ENCODE measurements at places on chromosomes 5 and 9.

GRCh38 chr5:57298985-57299491 lies 125.2 kb downstream of the GPBP1 start:
- peak; percentile 75 for DNase-seq

DNA sequence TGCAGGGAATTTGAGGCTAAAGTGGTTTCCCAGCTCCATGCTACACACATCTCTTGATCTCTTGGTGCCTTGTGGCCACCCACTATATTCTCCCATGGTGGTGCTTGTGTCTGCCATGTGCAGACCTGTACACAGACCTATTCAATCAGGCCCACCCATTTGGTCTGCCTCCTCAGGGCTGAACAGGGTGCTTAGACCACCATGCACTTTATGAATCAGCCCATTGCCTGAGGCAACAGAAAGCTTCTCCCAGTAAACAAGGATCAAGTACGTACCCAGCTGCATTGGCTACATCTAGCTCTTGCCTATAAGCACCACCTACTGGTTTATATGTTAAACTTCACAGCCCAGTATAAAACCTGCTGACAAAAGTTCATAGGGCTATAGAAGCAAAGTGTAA lies 664.3 kb upstream of the EDIL3 start:
- no peak for DNase-seq

DNA sequence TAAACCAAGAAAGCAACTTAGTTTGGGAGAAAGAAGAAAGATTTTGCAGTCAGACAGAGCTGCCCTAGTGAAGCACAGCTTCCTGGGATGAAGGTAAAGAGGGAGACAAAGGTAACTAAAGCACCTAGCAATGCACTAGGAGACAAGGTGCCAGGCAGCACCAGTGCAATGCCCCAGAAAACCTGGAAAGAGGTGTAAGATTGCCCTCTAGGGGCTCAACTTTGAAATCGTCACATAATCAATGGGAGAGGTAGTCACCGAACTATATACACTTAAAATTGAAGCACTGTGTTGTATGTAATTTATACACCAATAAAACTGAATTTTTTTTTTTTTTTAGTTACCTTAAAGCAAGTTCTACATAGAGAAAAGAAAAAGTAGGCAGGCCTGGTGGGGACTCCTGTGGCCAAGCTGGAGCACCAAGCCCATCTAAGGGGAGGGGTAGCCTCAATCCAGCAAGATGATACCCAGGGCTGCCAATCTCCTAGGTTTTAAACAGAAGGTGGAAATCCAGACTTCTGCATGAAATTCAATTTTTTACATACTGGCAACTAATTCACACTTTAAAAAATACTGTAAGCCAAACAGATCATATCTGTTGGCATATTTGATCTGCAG lies 48.2 kb downstream of the CDK5RAP2 start:
- DNase-seq: no peak

- no peak for DNase-seq
These were observed 27.4 kb downstream of the FAM219A start for GRCh38 chr9:34430843-34431437.

GRCh38 chr9:109555215-109555614 lies 57.1 kb upstream of the PTPN3 start:
- DNase-seq: no peak

GRCh38 chr9:74443036-74443750 lies 53.9 kb upstream of the RORB start:
- no peak for DNase-seq

DNA sequence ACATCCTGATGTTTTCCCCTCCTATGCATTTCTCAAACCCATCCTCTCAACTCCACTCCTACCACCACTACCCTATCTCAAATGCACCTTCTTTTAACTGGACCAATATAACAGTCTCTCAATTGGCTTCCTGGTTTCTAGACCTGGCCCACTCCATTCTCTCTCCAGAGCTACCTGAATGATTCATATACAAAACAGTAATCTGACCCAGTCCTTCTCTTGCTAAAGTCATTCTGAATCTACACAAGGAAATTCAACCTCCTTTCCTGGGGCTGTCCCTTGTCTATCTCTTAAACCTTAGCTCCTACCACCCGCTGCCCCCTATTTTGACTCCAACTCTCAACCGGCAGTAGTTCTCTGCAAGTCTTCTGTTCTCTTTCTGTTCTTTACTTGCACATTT lies 97.2 kb downstream of the PCSK1 start:
- DNase-seq: no peak

GRCh38 chr5:149271716-149272563 lies at the start of gene AFAP1L1:
TSS of gene AFAP1L1 (plus strand) at chr5:149271859. CDS start at chr5:149271969, 110 bp downstream.
- DNase-seq: no peak

DNA sequence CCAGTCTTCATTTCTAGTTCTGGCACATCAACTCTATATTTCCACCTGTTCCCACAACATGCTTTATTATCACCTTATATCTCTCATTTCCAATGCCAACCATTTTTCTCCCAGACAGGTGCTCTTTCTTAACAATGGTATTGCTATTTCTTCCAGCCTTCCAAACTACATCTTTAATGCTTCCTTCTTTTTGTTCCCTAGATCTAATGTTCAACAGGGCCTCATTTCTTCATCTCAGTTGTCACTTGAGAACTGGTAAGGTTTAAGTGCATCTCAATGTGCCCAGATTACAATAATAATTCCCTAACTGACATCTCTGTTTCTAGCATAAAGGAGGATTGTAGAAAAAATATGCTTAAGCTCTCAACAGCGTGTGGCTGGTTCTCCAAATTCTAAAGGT lies 272.6 kb downstream of the COX7C start:
- DNase-seq: no peak

GRCh38 chr5:116424951-116425350 lies 149.7 kb downstream of the SEMA6A start:
- DNase-seq: no peak

DNA sequence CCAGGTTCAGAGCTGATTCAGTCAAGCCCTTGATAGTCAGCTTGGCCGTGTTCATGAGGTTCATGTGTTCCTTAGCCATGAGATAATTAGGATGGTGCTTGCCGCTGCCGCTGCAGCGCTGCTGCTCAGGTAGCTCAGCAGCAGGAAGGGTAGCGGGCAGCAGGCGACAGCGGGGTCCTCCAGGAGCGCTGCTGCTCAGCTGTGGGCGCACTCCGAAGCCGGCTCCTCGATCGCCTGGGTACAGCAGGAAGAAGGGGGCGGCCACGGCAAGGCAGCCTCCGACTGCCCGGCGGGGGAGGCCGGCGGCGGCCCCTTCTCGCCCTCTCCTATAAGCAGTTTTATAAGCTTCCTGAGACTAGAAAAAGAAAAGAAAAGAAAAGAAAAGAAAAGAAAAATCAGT lies 1253.6 kb downstream of the EFNA5 start:
- no peak for DNase-seq

- no peak for DNase-seq
These were observed 50.2 kb upstream of the LMX1B start for GRCh38 chr9:126563556-126563955.

DNA sequence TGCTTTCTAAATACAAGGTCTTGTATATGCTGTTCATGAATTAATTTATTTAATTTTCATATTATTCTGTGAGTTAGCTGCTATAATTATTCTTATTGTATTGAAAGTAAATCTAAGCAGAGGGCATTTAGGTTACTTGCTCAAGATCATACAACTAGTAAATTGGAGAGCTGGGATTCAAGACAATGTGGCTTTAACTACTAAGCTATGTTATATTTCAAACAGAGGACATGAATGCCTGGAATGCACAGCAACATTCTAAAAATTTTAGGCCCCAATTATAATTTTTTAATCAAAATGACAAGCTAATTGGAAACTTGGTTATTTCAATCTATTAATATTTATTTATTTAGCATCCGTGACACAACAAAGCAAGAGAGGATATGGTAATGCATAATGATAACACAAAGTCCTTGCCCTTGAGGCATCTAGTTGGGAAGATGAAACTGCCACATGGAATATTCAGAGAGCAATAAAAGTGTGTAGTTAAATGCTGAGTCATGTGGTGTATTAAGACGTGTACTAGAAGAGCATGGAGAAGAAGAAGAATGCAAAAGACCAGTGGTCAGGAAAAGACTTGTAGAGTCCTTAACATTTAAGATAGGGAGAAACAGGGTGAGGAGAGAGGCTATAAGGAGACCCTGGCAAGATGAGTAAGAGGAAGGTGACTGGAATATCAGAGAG lies 24.4 kb downstream of the CTXN3 start:
- DNase-seq: no peak

GRCh38 chr5:52849544-52849943 lies 61.8 kb downstream of the ITGA1 start:
- no peak for DNase-seq

- no peak for DNase-seq
These were observed 17.8 kb downstream of the PHF2 start for GRCh38 chr9:93594041-93594756.

DNA sequence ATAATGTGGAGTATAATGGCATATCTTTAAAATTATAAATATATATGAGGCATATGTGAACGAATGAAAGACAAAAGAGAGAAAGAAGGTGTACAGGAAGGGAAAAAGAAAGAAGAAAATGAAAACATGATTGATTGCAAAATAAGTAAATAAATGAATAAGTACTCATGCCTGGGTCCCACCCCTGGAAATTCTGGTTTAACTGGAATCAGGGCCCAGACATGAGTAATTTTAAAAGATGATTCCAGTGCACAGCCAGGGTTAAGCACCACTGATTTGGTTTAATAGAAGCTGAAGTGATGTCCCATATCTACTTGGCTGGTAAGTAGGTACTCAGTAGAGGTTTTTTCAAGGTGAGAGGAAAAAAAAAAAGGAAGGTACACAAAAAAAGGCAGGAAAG lies 34.0 kb upstream of the HOMER1 start:
- DNase-seq: no peak

GRCh38 chr9:22045423-22045822 lies 36.3 kb upstream of the CDKN2B start:
- DNase-seq: no peak

DNA sequence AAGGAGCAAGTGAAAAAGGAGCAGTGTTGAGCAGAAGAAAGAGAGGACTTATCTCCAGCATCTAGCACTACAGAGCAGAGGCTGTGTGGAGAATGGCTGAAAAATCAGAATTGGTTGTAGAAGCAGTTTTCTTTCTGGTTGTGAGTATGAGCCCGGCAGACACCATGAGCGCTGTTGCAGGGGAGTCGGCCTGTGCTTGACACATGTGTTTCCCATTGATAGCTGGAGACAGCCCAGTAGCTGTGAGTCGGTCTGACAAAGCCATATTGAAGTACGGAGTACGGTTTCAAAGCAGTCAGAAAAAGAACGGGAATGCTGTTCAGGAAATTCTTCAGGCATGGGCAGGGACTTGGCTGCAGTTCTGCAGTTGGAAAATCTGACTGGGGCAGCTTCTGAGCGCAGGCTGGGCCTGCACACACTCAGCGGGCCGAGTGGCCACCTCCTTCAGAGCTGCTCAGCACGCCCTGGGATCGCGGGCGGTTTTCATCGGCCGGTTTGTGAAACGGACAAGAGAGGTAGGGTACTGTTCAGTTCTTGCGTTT lies at the start of gene SGCD:
Gene SGCD (plus strand): TSS at position 447 of the 542 bp plus-strand sequence.
- DNase-seq: no peak

DNA sequence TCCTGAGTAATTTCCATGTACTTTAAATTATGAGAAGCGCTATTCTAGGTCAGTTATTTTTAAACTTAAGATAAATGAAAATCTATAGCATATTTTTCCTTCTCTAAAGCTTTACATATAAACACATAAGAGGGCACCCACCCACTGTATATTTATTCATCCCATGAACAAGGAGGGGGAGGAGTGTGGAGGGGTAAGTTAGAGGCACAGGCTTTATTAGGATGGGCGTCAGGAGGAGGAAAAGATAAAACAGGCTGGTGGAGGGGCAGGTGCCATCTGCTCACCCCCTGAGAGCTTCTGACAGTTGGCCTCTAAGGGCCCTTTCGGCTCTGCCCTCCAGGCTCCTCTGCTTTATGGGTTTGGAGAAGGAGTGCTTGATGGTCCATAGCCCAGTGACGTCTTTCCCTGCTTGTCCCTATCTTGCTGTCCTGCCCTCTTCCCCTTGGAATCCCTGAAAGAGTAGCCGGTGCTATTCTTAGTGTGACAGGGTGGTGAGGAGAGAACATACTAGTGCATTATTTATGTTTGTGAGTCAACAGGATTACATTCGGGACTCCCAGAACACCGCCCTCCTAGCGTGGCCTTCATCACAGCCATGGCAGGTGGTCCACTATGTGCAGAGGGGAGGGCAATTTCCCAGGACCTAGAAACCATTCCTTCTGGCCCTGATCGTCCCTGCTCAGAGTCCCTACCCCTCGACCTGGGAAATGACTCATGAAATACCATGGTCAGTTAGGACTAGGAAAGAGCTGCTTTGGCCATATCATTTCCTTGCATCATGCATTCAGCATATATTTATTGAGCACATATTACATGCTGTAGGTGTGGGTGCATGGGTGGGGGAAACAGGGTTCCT lies 7.9 kb upstream of the SYNPO start:
- no peak for DNase-seq

- no peak for DNase-seq
These were observed at the start of gene S1PR3 for GRCh38 chr9:88991066-88992034. TSS of gene S1PR3 (plus strand) at chr9:88991468. CDS start at chr9:89001201, 9,733 bp downstream.

DNA sequence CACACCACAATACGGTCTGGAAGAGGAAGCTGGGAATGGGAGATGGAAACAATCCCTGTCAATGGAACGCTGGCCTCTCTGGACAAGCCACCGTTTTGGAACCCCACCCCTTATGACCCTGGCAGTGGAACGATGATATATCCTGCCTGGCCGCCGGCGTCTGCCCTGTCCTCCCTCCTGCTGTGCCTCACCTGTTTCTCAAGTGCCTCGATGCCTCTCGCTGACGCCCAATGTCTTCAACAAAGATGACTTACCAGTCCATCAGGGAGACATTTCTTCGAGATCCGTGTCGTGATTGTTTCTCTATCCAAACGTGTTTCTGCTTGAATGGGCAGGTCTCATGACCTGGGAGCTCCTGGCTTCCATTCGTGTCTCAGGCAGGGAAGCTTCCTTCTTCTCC lies 476.5 kb downstream of the SPATA31A7 start:
- DNase-seq: no peak

- DNase-seq: peak; percentile 71
These were observed 31.9 kb downstream of the IRF1 start for GRCh38 chr5:132458651-132459030.

GRCh38 chr9:72038890-72039410 lies 21.5 kb downstream of the C9orf57 start:
- DNase-seq: peak; percentile 62

DNA sequence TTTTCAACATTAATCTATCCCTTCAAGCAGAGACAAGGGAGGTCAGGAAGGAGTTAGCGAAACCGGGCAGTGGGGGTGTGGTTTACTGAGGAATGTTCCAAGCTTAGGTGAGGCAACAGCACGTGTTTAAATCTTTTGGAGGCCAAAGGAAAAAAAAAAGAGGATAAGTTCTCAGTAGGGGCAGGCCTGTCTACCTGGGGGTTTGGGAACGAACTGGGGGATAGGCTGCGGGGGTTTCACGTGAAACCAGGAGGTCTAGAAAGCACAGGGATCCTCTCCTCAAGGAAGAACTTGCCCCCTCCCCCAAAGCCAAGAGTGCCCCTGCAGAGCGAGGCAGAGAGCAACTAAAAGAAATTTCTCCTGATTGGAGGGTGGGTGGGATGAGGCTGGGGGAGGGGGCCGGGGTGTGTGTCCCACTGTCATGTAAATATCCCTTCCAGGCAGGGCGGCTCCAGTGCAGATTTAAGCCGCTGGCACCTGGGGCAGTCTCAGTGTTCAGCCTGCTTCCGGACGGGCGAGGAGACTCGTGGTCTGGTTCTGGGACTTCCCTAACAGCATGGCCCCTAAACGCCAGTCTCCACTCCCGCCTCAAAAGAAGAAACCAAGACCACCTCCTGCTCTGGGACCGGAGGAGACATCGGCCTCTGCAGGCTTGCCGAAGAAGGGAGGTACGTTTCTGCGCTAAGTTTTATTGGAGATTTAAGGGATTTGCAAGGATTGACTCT lies 5.5 kb upstream of the SET start:
- peak; percentile 34 for DNase-seq

GRCh38 chr5:67693956-67694809 lies 497.6 kb upstream of the CD180 start:
- no peak for DNase-seq

GRCh38 chr5:25362799-25363198 lies 718.0 kb upstream of the CDH10 start:
- DNase-seq: no peak

All from CD4-positive, alpha-beta T cell treated with Interleukin-4 for 4 hours (primary cell).